ENCODE measurements at places on chromosomes 4 and X.

- no peak for DNase-seq
Observed at GRCh38 chrX:41981481-41982013, 58.2 kb upstream of the CASK start.

GRCh38 chr4:138113819-138114400, 128.2 kb downstream of the SLC7A11 start:
- no peak for DNase-seq

DNA sequence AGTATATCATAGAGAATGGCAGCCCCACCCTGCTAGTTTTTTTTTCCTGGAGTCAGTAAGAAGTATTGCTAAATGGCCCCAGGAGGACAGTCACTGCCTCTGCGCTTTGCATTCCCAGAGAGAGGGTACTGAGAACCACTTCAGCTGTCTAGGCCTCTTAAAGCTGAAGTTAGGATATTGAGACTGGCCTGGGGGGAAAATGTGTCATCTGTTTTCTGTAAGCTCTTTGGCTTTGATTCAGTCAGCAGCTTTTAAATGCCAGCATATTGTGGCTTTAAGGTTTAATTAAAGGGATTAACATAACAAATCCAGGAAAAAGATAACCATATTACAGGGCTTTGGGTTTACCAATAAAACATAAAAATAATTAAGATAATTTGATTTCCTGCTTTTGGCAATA, 852.0 kb downstream of the PCDH18 start:
- DNase-seq: no peak

- DNase-seq: no peak
Observed at GRCh38 chr4:148288448-148288847, 153.8 kb downstream of the NR3C2 start.

DNA sequence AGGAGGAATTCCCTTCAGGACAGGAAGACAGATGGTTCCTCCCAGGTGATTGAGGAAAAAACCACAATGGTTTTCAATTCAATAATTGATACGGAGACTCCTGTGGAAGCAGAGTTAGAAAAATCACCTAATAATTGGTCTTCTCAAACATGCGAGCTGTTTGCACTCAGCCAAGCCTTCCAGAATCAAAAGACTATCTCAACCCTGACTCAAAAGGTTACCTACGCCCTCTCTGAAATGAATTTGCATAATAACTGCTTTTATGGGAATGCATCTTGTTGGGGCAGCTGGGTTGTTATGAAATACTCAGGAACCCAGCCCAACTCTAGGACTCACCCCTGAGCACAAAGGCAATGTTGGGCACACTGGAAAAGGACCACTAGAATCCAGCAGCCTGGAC, 66.9 kb upstream of the ARSJ start:
- DNase-seq: no peak

DNA sequence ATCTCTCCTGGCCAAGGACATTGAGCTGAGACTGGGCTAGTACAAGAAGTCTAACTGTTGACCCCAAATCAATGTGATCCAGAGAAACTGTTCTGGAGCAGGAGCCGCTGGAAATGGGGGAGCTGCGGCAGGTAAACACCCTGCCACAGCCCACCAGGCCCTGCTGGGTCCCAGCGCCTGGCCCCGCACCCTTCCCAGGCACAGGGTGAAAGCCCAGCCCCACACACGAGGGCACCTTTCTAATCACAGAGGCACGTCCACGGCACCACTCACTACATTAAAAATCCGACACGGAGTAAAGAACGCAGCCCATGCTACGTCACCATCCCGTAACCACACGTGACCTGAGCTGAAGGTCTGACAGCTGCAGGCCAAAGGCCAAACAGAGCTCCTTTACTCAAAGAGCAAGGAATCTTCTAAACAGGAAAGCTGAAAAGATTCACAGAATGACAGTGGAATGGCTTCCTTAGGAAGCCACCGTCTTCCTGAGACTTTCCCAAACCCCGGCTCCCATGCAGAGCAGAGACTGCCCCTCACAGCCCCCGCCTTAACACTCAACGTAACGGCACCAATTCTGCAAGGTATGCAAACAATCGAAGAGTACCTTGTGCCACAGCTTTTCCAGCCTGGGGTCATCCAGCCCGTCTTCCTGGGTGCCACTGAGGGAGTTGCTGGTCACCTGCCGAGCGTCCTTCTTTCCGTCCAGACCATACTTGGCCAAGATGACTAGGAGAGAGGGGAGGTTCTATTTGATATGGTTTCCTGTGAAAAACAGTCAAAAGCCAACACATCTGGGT, 12.6 kb downstream of the LRPAP1 start:
- DNase-seq: no peak

DNA sequence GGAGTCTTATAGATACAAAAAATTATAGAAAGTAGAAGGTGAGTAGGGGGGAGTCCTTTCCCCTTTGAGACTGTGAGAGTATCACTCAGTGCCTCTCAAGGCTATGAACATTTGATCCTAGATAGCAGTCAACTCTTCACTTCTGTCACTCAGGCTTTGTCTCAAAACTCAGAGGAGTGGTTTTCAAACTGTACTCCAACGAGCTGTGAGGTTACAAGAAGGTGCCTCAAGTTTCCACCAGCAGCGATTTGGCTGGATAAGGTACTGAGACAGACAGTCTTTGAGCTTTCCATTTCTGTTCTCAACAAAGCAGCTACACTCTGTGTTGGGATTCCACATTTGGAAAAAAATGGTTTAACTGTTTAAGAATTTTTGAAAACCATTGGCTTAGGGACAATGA, 48.0 kb upstream of the NDST3 start:
- DNase-seq: no peak

GRCh38 chrX:17078031-17078720, 131.7 kb downstream of the REPS2 start:
- no peak for DNase-seq

GRCh38 chr4:118968813-118969212, 80.2 kb downstream of the SYNPO2 start:
- DNase-seq: no peak

- no peak for DNase-seq
Observed at GRCh38 chrX:2694914-2695267, 3.8 kb downstream of the CD99 start.

GRCh38 chrX:19839770-19840254, 47.6 kb downstream of the SH3KBP1 start:
- DNase-seq: no peak

GRCh38 chr4:67460574-67460973, 84.7 kb downstream of the CENPC start:
- no peak for DNase-seq

DNA sequence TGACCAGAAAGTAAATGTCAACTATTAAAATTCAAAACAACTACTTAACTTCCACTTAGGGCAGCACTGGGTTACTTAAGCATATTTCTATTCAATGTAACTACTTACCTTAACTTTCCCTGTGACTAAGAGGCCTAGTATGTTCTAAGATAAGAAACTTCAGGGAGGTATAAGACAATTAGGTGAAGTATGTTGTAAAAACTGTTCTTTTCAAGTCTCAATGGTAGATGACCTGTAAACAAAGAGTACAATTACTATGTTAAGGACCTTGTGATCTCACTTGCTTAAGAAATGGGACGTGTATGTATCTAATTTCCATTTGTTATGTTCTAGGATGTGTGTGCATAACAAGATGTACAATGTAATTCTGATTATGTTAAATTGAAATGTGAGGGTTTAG, 960.5 kb downstream of the CCSER1 start:
- no peak for DNase-seq

- DNase-seq: no peak
Observed at GRCh38 chr4:109576462-109576861, 16.4 kb downstream of the MCUB start.

DNA sequence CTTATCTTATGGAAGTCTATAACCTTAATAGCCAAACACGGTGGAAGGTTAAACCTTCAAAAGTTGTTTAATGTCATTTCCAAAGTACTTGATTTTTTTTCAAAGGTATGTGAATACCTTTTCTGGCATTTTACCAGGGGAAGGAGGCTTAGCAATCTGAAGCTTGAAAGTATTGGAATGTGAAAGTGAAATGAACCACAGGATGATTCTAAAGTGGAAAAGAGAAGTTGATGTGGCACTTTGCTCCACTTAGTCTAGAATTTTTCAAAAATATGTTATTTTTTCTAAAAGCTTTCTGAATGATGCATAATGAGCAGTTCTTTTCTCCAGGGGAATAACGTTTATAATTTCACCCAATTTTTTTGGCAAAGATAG, 19.2 kb downstream of the PI4K2B start:
- DNase-seq: no peak

GRCh38 chrX:1400742-1401471, 9.0 kb upstream of the SLC25A6 start:
- no peak for DNase-seq

GRCh38 chr4:152028131-152028530, 267.3 kb upstream of the GATB start:
- no peak for DNase-seq

DNA sequence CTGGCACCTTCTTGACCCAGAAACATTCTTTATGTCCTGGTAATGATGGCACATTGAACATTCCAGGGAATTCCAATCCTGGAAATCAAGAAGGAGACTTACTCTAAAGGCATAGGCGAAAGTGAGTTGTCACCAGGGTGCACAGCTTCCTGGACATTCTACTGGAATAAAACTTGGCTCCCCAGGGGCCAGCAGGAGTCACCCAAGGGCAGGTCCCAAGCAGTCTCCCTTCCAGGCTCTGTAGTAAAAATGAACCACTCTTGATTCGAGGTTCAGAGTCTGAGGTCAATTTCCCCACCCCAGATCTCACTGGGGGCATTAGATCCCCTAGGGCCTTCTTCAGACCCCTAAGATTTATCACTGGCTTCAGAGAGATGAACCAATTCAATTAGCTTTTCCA, 338.7 kb upstream of the GATB start:
- no peak for DNase-seq

- no peak for DNase-seq
Observed at GRCh38 chr4:180909279-180909678, 1333.9 kb upstream of the TENM3 start.

DNA sequence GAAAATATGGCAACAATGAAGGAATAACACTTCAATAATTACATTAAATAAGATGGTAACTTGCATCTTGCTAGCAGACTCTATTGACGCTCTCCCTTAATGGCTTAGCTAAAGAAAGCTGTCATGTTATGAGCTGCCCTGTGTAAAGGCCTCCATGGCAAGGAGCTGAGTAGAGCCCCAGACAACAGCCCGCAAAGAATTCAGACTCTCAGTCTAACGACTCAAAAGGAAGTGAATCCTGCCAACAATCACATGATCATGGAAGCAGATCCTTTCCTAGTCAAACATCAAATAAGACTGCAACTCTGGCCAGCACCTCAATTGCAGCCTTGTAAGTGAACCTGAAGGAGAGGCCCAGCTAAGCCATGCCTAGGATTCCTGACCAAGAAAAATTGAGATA, 157.6 kb downstream of the MAB21L2 start:
- no peak for DNase-seq
